Left ventricle myocardium inferior (tissue), 1 donor: ENCODE measurements at places on chromosomes 2 and 18.

- no peak for DNase-seq
These were observed 53.6 kb upstream of the DDX18 start for GRCh38 chr2:117760916-117761315.

DNA sequence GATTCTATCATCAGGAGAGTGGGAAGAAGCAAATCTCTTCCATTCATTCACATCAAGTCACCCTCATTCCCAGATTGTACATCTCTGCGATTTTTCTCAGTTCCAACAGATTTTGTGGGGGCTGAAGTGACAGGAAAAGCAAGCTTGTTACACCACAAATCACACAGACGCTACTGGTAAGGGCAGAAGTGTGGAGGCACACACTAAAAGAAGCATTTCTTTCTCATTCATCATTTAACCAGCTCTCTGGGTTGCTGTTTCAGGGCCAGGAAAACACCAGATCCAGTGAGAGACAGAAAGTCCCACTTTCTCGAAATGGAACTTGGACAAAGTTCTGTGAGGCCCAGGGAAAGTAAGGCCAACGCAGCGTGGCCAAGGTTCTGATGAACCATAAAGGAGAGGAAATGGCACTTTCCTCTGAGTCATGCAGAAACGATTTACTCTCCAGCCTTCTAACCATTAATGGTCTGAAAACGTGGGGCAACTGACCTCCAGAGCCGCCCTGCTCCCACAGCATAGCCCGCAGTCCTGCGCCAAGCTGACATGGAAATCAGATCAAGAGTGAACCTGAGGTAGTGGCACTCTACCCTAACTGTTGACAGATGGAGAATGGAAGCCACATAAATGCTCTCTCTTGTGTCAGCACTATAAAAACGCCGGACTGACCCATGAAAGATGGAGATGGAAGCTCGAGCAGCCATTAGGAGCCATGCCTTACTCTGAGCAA lies 191.0 kb downstream of the C1D start:
- no peak for DNase-seq

DNA sequence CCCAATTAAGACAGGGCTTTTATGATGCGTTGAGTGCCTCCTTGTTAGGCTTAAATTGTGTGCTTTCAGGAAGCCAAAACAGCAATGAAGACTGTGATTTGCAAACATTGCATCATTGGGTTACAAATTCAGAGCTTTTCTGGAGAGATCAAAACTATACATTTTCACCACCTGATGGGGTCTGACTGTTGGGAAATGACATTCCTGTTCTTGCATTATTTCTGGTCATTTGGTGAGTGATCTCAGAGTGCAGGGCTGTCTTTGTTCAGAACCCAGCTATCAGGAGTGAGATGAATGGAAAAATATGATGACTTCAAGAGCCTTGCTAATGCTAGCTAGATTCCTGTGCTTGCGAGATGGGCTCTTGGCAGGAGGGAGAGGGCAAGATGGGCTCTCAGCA lies 39.1 kb downstream of the SH3RF3 start:
- DNase-seq: no peak

DNA sequence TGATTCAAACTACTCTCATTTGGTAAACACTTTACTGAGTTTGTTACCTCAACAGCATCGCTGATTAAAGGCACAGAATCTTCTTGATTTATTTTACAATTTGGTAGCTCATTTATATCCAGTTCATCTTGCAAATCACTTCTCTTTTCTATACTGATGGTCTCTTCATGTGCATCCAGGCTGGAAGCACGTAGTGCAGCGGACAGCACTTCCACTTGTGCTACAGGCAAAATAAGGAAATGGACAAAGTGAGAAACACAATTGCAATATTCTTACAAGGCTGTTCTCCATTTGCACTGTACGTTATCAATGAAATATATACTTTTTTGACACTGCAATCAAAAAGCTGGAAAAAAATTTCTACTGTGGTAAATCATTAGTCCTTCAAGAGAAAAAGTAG lies 51.0 kb downstream of the PPP4R1 start:
- no peak for DNase-seq

- DNase-seq: no peak
These were observed 89.8 kb downstream of the STPG4 start for GRCh38 chr2:47065343-47065742.

DNA sequence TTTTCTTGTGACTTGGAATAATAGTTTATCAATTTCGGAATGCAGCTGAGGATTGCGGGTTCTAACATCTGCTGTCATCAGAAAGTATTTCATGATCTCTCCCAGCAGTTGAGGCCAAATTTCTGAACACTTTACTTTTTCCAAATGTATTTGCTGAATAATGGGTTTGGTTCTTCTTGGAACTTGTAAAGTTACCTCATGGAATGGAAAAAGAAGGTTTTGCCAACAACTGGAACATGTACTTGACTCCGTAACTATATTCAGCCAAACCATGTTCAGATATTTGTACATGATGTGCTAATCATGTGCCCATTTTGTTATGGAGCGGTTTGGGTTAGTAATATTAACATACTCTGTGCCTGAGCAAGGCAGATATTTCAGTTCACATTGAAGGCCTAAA lies 119.6 kb downstream of the LCLAT1 start:
- DNase-seq: no peak

GRCh38 chr18:73714466-73714865 lies 433.2 kb downstream of the FBXO15 start:
- DNase-seq: no peak

DNA sequence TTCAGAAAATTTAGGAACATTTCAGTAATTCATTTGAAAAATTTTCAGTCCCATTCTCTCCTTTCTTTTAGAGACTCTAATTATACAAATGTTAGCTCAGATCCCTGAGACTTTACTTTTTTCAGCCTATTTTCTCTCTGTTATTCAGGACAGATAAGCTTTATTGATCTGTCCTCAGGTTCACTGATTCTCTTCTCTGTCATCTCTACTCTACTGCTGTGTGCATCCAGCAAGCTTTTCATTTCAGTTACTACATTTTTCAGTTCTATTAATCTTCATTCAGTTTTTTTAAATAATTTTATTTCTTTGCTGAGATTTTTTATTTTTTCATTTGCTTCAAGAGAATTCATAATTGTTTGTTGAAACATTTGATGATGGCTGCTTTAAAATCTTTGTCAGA lies 22.1 kb upstream of the PIK3C3 start:
- no peak for DNase-seq

GRCh38 chr2:111982822-111983221 lies 72.2 kb upstream of the TMEM87B start:
- DNase-seq: no peak

DNA sequence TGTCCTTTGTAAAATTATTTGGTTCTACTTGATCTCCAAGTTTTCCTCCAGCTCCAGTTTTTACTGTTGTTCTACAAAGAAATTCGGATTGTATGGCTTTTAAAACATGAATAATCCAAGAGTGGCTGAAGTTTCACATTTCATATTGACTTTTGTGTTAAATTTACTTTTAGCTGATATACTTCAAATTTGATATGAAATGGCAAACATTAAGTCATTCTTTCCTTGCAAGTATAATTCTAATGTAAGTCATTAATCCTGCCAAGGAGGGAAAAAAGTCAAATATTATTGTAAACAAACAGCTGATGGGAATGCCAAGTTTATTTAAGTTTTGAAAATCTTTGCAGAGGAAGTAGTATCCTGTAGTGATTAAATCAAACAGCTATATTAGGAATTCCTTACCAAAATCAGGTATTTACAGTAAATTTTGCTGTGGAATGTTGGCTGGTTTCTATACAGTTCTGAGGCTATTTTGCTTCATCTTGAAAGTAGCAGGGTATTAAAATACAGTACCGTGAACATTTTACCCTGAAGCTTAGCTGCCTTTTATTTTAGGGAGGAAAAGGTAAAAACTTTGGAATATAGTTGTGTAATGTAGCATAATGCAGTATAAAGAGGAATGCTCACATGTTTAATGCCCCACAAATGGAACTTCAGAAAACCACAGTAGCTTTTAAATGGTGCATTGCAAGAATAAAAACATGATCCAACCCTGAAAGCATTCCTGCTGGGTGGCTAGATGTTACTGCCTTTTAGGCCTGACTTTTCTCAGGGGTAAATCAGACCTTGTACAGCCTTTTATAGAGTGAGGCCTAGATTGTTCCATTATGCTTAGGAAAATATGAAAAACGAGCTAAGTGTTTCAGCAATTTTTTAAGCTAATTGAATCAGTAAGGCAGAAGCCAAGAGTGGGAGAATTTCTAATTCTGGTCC lies 62.7 kb upstream of the NT5C1B start:
- DNase-seq: no peak

GRCh38 chr2:227134591-227134990 lies 29.4 kb downstream of the COL4A4 start:
- no peak for DNase-seq
